ENCODE measurements at places on chromosomes 12 and 14. TPM values are rescaled to one million over a fixed set of nuclear protein-coding genes. Genes with fewer than 3 reads are reported as not detected.

KLHDC1 gene
- 1.1 TPM for total RNA-seq

CPNE6 gene
- total RNA-seq, result not detected

FCF1 gene
- total RNA-seq, result 60.5 TPM

LRR1 gene
- total RNA-seq, result 64.4 TPM

ABCB9 gene
- 3.6 TPM for total RNA-seq

NFE2 gene
- total RNA-seq, result not detected

ASB2 gene
- 177 TPM for total RNA-seq

Data from activated CD8-positive, alpha-beta memory T cell treated with anti-CD3 and anti-CD28 coated beads, Interleukin-2, amount 10 ng/mL, durations not matched to agents 7 days and 5 days (primary cell).